Astrocyte of the spinal cord (primary cell): ENCODE measurements at places on chromosomes 11 and 22.

- DNase-seq = no peak
Observed at GRCh38 chr11:48013269-48013901, 33.0 kb downstream of the PTPRJ start.

DNA sequence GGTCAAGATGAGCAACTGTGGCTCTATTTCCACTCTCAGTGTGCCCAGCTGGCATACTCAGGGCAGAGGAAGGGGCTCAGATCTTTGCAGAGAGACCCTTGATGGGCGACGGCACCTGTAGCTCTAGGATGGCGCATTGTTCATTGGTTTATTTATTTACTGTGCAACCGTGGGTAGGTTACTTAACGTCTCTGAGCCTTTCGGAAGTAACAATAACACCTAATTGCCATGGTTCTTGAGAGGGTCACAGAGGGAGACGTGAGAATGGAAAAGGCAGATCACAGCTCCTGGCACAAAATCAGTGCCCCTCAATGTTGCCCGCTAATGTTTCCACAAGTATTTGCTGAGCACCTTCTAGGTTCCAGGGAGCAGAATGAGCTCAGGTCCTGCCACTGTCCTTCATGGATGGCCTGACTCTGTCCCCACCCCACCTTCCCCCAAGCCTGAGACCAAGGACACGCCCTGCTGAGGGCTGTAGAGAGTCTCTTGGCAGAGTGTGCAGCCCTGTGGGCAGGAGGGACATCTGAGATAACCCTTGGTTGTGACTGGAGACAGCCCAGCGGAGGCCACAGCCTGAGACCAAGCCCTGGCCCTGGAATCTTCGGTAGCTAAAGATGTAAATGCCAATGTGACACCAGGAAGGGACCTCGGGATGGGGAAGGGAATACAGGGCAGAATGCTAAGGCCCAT lies 780 bp upstream of the ALDH3B2 start:
- no peak for DNase-seq

GRCh38 chr11:26743622-26744021 lies 21.8 kb upstream of the SLC5A12 start:
- DNase-seq = no peak

DNA sequence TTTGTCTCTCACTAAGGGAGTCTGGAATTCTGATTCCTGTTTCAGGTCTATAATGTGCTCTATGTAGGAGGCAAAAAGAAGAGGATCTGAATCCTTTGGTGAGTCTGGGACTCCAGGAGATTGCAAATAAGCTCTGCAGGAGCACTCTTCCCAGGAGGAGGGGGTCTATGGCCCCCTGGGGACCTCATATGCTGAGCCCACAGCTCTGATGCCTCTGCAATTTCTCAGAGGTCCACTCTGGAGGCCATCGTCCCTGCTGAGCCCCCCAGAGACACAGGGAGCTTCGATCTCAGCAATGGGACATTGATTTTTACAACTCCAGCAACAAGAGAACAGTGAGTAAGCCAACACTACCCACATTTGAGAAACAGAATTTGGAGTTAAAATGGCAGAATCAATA lies 20.2 kb upstream of the NRGN start:
- no peak for DNase-seq

DNA sequence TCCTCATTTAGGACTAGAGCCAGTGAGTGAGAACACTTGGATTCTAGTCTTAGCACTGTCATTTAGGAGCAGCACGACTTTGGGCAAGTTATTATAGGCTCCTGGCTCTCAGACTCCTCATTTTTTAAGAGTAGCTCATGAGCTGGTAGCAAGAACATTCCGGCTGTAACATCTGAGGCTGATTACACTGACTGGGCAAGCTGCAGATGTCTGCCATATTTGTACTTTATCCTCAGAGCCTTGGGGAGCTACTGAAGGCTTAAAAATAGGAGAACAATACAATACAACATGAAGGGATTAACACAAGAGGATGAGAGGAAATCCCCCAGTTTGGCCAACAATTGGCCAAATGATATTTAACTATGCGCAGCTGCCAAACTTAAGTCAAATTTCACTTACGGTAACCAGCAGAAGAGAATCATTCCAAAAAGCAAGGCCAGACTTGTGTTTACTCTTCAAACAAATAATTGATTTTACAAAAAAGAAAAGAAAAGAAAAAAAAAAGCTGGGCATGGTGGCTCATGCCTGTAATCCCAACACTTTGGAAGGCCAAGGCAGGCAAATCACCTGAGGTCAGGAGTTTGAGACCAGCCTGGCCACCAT lies 113.1 kb upstream of the ARHGAP42 start:
- DNase-seq = no peak

- DNase-seq = peak; percentile 37
Observed at GRCh38 chr11:125315079-125315740, 150.7 kb downstream of the PKNOX2 start.

DNA sequence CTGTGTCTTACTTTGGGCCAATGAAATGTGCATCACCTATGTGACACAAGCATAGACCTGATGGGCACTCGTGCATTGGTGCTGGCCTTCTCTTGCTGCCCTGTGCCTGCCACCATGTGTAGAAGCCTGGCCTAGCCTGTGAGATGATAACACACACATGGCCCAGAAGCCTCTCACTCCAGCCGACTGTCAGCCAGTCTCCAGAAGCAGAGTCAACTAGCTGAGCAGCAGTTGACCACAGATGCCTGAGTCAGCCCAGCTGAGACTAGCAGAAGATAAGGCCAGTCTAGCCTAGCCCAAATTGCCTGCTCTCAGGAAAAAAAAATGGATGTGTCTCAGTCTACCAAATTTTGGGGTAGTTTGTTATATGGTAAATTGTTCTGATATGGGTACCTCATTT lies 46.2 kb downstream of the CSNK2A3 start:
- no peak for DNase-seq

GRCh38 chr11:2542406-2542805 lies 97.6 kb downstream of the KCNQ1 start:
- no peak for DNase-seq

DNA sequence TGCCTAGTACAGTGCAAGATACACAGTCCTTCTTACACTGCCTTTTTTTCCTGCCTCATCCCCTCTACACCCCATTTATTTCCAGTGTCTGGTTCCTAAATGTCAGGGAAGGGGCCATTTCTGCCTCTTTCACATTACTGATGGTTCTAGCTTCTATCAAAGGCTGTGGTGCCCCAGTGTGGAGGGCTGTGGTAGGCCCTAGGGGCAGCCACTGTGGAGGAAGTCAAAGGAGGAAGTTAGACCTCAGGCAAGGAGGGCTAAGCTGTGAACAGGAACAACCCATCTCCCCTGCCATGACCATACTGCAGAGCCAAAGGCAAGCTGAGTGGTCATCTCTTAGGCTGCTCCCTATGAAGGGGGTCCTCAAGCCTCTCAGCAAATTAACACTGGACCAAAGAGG lies 81.9 kb upstream of the CRTAM start:
- no peak for DNase-seq

DNA sequence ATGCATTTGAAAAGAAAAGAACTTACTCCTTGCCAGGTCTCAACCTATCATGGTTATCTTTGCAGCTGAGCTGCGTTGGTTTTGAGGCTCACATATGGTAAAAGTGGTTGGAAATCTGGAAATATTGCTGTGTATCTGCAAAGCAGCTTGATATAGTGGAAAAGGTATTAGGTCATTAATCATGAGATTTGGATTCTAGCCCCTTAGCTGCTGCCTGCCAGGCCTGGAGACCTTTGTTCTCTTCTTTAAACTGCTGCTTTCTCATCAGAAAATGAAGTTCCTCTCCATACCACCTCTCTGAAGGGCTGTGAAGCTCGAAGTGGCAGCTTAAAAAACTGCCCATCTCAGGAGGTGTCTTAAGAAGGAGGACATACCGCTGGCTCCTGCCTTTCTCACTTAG lies 5.7 kb downstream of the PPARA start:
- DNase-seq = no peak

DNA sequence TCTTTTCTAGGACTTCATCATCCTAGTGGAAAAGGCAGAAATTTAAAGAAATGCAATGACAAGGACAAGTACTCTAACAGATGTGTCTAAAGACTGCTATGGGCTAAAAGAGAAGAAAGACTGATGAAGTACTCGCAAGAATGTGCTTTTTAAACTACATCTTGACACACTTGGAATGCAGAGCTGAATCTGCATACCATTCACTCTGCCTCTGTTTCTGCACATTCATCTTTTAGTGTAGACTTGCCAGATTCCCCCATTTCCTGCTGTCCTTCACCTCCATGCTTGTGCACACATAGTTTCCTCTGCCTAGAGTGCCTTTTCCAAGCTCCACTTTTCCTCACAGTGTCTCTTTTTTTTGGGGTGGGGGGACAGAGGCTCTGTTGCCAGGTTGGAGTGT lies 239.0 kb upstream of the CCDC179 start:
- no peak for DNase-seq

DNA sequence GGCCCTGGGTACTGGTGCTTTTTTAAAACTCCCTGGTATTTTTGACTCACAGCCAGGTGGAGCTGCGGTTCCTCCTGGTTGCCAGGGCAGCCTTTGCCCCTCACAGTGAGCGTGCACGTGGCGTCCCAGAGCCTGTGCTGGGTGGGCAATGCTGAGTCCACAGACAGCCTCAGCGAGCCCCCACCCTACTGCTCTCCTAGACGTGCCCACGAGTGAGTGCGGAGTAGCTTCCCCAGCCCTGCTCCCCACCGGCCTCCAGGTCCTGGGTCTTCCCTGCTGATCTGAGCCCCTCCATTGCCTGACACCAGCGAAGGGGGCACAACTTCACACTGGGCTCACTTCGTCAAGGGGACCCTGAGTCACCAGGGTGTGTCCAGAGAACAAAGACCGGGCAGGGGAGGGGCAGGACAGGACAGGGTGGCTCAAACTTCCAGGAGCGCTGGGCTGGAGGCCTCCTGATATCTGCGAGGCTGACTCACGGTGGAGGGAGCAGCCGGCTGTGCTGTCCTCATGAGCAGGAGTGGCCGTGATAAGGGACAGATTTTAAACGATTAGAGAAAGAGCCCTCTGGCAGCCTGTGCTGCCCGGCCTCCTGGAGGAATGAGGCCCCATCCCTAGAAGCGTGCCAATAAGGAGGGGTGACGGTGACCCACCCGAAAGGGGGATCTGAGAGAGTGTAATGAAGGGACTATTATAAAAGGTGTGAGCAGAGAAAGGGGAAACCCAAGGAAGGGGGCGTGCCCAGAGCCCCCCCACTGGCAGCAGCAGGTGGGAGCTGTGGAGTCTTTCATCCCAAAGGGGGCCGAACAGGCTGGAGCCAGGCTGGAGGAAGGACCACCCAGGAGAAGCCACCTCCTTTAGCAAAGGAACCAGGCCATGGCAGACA lies 129.3 kb upstream of the FGF3 start:
- DNase-seq = peak; percentile 41

GRCh38 chr22:17716529-17716928 lies 57.7 kb downstream of the BID start:
- no peak for DNase-seq

GRCh38 chr11:45163956-45164575 lies 17.6 kb downstream of the PRDM11 start:
- DNase-seq = peak; percentile 25

GRCh38 chr11:117484156-117484555 lies 156.5 kb downstream of the CEP164 start:
- DNase-seq = no peak

DNA sequence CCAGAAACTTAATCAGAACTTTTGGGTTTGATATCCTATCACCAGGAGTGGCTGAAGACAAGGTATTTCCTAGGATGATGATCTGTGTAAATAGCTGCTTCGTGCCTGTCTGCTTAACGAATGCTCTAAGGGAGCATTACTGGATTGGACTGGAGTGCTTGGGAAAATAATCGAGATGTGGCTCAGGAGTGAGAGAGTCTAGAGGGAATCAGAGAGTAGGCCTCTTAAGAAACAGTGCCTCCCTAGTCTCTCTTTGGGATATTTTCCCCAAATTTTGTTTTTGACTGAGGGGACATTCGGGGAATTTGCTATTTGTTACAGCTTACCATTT lies 2.5 kb downstream of the MAML2 start:
- no peak for DNase-seq

GRCh38 chr11:33161120-33162005 lies at the start of gene CSTF3:
TSS of gene CSTF3 (minus strand) at chr11:33161480. CDS start at chr11:33161325, 155 bp downstream.
- DNase-seq = peak; percentile 99

GRCh38 chr11:124043420-124043819 lies 2.3 kb upstream of the OR10G7 start:
- DNase-seq = no peak

DNA sequence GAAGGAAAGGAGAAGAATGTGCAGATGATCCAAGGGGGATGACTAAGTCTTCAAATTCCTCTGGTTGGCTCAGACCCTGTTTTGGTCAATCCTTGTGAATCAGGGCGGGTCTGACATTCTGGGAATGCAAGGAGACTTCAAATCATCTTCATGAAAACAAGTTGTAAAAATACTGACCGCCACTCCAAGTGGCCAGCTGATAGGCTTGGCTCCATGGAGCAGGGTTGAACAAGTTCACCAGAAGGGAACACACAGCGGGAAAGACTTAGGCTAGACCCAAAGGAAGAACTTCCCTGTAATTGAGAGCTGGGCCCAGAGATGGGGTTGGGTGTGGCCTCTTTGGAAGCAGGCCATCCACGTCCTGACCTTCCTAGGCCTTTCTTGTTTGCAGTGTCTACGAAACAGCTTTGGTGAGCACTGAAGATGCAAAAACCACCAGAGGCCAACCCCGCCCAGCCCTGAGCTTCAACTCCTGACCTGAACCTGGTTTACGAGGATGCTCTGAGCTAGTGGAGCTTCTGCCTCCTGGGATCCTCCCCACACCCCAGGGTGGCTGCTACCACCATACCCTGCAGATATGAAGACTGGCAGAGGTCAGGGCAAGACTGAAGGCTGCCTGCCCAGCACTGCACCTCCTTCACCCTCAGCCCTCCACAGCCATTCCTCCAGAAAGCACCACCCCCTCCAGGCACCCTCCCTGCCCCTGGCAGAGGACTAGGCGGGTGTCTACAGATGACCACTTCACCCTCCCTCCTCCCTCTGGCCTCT lies 26.1 kb downstream of the GDPD5 start:
- peak; percentile 92 for DNase-seq

GRCh38 chr11:23403210-23404185 lies 543.2 kb upstream of the CCDC179 start:
- DNase-seq = no peak

GRCh38 chr22:24507716-24508115 lies 12.6 kb downstream of the UPB1 start:
- no peak for DNase-seq

GRCh38 chr11:640021-640706 lies 3.1 kb downstream of the DRD4 start:
- no peak for DNase-seq

- no peak for DNase-seq
Observed at GRCh38 chr22:46237453-46238124, 12.5 kb downstream of the CDPF1 start.

DNA sequence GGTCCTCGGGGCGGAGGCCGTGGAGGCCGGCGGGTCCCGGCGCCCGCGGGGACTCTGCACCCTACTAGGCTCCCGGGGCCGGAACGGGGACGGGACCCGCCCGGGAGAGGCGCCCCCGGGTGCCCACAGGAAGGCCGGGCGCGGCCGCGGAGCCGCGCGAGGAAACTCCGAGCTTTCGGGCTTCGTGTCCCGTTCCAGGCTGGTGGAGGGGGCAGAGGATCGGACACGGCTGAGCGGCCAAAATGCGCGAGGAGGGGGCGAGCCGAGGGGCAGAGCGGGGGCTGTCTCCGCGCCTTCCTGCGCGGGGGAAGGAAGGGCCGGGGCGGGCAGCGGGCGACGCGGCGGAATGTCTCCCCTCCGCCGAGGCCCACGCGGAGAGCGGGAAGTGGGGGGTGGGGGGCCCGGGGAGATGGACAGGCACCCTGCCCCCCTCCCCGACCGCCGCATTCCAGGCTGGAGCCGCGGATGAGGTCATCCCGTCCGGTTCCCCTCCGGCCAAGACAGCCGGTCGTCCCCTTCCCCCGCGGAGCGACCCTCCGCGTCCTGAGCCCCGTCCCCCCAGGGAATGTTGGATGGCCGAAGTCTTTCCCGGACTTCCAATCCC lies 430 bp downstream of the CDC42EP1 start:
- DNase-seq = peak; percentile 61
